Fibroblast of skin of back (primary cell): ENCODE measurements at places on chromosomes 7 and 10.

DNA sequence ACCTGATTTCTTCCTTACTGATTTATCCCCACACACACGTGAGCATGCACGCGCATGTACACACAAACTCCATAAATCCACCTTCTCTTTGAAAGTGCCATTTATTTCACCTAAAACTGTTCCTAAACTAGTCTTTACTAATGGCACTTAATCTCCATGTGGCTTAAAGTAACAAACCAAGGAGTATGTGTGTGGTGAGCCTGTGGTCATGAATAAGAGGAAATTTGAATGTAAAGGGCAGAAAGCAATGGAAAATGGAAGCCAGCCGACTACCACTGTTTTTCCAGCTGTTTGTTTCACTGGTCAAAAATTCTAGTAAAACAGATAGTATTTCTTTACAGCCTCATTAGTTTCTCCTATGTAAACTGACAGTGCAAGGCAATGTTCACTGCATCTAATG, 23.8 kb downstream of the SEMA3C start:
- DNase-seq, result no peak

- no peak for DNase-seq
Observed at GRCh38 chr7:140039896-140040295, 22.9 kb downstream of the PARP12 start.

GRCh38 chr10:87603196-87603595, 56.5 kb upstream of the PAPSS2 start:
- no peak for DNase-seq

- no peak for DNase-seq
Observed at GRCh38 chr7:27151341-27151930, 947 bp downstream of the HOXA3 start.

DNA sequence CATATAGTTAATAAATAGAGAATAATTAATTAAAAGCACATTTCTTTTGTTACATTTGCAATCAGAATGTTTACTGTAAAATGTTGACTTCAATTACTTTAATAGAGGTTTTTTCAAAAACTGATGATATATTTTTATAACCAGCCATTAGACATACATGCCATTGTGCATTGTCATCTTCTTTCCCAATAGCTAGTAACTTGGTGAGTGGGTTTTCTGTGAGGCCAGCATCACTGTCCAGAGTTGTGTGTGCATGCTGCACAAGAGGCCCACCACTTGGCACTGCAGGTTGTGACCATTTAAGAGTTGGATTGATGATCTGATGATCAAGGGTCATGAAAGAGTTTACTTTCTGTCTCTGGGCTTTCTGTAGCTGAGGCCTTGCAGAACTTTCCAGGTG, 46.5 kb downstream of the TFEC start:
- DNase-seq, result peak; percentile 9
